ENCODE measurements at places on chromosomes 2 and 18.

- no peak for DNase-seq
These were observed 75.4 kb upstream of the MAP2 start for GRCh38 chr2:209348433-209348832.

GRCh38 chr2:234329202-234329960, 167.5 kb downstream of the ARL4C start:
- no peak for DNase-seq

DNA sequence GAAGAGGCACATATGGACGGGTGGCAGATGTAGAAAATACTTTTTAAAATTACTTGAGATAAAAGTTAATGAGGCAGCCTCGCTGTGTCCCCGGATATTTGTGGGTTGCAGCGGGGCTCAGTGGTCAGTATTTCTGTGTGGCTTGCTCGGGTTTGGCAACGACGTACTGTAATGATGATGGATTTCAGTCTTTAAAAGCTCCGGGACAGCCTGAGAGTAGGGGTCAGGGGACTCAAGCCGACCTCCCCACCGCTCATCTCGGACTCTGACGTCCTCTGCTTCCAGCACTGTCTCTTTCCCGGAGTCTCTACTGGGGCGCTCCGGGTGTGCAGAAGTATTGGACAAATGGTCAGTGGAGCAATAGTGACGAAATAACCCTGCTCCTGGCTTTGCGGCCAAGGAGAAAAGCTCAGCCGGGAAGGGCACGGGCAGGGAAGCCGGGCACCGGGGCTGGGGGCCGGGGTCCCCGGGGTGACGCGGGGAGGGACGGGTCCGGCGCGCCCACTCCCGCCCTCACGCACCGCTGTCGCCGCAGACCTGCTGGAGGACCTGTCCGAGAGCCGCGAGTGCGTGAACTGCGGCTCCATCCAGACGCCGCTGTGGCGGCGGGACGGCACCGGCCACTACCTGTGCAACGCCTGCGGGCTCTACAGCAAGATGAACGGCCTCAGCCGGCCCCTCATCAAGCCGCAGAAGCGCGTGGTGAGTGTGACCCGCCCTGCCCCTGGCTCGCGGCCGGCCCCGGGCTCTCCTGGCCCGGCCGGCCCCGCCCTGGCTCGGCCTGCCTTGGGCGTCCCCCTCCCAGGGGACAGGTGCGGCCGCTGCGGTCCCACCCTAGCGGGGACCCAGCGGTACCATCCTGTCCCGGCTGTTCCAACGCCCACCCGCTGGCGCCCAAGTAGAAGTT, 7.3 kb downstream of the GATA6 start:
- DNase-seq = no peak

GRCh38 chr2:60413814-60414168, 139.7 kb downstream of the BCL11A start:
- DNase-seq = no peak

DNA sequence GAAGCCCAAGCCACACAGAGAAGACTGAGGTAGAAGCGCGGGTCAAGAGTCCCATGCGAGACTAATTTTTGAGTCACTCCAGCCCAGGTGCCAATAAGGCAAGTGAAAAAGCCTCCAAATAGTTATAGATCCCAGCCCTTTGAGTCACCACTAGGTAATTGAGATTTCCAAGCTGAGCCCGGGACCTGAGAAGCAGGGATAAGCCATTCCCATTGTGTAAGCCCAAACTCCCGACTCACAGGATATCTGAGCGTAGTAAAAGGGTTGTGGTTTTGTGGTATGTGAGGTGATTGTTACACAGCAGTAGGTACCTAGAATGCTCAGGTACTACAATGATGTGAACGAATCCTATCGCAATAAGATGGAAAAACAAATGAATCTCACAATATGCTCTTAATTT, 560.7 kb downstream of the DSC3 start:
- no peak for DNase-seq

- no peak for DNase-seq
These were observed 35.0 kb upstream of the DOK6 start for GRCh38 chr18:69365658-69366057.

GRCh38 chr18:66603941-66604627, at the start of gene CDH19:
TSS of gene CDH19 (minus strand) at chr18:66604090. CDS start at chr18:66572204, 31,886 bp downstream.
- no peak for DNase-seq

DNA sequence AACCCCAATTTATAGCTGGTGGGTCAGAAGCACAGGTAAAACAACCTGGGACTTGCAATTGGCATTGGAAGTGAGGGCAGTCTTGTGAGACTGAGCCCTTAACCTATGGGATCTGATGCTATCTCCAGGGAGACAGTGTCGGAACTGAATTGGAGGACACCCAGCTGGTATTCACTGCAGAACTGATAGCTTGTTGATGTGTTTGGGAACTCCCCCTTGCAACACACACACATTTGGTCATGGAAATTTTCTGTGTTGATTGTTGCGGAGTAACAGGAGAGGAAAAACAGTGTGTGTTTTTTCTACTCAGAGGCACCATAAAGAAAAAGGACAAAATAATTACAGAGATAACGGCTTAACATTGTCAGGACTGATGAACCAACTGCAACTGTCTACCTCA, 16.1 kb downstream of the TPGS2 start:
- DNase-seq = no peak

DNA sequence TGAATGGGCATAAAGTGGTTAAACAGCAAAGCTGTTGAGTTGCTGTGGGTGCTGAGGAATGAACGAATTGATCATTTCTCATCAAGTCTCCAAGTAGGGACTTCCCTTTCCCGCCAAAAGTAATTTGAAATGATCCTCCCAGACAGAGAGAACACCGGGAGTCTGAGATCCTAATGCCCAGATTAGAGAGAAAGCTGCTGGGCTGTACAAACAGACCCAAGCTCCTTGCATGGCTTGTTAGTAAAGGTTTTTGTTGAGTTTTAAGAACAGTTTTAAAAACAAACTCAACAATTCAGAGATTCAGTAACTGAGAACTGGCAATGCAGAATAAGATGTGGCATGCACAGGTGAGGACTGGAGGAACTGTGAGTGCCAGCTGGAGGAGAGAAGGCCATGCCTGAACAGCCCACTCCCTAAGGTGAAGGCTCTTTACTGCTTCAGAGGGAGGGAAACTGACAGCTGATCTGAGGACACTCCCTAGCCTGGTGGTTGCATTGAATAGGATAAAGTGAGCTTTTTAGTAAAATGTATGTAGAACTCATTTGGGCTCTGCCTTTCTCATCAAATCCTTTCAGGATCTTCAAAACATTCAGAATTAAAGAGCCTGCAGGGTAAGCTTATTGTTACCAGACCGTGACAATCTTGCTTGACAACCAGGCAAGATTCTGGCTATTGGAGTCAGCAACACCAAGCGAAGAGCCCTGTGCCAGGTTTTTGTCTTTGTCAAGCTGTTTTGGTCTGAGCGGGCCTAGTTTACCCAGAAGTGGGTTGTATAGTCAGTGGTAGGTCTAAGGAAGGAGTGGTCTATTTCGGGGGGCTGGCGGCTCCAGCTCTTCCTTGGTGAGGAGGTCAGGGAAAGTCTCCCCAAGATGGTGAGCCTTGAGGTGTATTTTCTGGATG, 63.2 kb upstream of the IGFBP5 start:
- no peak for DNase-seq

DNA sequence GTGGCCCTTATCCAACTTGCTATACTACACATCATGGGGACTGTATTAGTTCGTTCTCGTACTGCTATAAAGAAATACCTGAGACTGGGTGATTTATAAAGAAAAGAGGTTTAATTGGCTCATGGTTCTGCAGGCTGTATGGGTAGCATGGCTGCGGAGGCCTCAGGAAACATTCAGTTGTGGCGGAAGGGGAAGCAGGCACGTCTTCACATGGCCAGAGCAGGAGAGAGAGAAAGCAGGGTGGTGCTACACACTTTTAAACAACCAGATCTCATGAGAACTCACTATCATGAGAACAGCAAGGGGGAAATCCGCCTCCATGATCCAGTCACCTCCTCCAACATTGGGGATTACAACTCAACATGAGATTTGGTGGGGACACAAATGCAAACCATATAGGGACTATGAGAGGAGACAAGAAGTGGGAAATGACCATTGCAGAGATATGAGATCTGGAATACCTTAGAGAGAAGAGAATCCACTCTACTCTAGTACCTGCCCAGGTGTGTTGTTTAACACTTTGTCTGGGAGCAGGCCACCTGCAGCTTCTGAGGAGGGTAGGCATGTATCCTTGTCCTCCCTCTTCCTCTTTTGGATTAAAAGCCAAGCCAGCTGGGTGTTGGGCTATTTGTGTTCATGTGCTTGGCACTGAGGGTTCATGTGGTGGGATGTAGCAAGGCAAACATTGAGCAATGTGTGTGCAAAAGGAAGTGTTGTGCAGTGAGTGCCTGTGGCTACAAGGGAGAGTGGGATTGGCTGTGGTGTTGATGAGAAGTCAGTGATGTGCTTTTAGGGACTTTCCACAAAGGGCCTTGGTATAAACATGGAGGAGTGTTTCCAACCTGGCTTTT, 22.8 kb downstream of the TTLL4 start:
- DNase-seq = no peak

DNA sequence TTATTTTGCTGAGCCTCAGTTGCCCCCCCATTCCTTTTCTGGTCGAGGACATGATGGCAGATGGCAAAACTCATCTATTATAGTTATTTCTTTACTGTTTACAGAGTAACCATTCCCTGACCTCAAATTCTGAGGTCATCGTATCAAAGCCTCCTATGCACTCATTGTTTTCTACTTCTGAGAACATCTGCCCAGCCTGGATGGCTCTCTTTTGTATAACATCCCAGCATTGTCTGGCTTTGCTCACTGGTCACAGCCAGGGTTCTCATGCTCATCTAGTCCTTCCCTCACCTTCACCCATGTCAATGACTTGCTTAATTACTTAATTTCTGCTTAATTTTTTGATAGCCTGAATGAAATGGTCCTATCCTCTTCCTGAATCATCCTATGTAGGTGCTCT, 472.1 kb downstream of the PARD3B start:
- no peak for DNase-seq

DNA sequence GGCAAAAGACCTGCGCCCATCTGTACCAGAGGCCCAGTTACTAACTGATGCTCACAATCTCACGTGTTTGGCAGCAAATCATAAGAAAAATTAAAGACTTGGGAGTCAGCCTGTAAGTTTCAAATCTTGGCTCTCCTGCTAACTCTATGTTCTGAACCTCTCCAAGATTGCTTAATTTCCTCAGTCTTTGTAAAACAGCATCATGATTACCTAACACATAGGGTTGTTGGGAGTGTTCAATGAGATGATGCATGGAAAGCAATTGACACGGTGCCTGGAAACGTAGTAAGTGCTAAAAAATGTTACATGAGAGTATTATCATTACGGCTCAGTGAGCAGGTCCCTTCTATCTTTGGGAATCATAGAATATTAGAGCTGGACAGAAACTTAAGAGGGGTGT, 497.6 kb upstream of the TCF4 start:
- peak; percentile 55 for DNase-seq

- DNase-seq = no peak
These were observed 106.2 kb upstream of the BZW1 start for GRCh38 chr2:200705305-200706041.

DNA sequence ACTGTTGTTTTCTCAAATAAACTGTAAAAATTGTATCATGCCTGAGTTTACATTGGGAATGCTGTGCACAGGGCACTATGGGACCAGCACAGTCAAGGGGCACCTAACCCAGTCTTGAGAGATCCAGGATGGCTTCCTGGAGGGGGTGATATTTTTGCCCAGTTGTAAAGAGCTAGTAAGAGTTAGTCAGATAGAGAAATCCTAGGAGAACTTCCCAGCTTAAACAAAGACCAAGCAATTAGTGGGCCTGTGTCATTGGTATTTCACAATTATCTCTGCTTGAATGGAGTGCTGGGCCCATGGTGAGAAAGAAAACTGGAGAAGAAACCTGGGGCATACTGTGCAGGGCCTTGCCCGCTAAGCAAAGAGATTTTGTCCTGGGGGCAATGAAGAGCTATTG, 12.2 kb downstream of the XDH start:
- DNase-seq = no peak

DNA sequence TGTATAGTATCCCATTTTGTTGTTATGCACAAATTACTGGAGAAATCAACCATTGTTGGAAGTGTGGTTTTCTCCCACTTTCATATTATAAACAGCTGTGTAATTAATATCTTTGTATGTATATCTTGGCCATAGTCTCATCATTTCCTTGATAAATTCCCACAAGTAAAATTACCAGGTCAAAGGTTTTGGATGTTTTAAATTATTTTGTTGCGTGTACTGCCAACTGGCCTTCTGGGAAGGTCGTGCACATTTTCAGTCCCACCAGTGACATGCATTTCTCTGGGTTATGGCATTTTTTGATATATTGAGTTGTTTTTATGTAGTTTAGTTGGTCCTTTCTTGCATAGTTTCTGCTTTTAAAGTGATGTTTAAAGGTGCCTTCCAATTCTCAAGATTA, 41.5 kb downstream of the TSHZ1 start:
- DNase-seq = no peak

DNA sequence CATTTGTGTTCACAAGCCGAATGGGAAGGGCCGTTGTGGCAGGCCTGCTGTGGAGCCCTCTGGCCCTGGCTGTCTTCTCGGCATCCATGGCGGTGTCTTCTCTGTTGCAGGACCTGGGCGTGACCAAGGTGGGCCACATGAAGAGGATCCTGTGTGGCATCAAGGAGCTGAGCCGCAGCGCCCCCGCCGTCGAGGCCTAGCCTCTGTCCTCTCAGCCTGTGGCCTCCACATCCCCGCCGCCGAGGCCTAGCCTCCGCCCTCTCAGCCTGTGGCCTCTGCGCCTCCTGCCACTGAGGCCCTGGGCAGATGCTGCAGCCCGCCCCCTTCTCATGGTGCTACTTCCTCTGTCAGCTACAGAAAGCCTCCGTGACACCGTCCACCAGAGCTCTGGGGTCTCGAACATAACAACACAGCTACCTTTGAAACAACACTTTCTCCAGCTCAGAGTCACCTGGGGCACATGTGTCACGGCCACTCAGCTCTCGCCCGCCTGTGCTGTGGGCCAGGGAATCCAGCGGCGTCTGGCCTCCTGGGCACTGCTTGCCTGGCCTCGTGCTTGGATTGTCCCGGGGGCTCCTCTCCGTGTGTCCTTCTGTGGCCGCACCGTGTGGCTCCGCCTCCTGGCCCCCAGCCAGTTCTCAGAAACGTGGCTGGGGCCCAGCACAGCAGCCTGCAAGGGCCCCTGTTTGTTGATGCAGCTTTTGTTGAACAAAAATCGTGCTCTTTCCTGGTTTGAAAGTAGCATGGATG, 97.1 kb downstream of the USP40 start:
- DNase-seq = peak; percentile 48

DNA sequence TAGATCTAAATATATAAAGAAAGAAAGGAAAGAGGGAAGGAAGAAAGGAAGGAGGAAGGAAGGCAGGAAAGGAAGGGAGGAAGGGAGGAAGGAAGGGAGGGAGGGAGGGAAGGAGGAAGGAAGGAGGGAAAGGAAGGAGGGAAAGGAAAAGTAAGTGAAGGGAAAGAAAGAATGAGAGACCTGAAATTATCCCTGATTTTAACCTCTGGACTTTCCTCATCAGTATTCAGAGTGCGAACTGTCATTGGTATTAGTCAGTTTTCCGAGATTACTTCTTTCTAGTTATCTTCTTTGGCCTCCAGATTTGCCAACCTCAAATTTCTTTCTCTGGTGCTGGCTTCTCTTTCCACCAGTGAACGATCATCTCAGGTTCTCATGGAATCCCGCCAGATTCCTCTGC, 215.5 kb upstream of the FN1 start:
- DNase-seq = no peak

Data from right forelimb (tissue), 1 donor.